ENCODE measurements at places on chromosomes 6 and 20.
A peak's percentile ranks its signal among the peaks of the same experiment; 100 is the strongest.

DNA sequence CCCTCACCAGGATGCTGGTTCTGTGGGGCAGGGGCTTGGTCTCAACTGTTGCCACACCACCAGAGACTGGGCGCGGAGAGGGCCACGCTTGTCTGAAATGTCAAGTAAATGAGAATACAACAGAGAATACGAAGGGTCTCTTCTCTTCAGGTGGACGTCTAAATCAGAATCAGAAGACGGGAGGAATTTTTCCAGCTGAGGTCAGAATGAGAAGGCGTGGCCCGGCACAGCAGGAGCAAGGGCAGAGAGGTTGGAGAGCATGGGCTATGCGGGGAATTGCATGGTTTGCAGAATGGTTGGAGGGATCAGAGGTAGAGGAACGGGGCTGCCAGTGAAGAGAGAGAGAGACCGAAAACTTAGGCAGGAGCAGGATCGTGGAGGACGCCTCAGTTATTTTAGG lies 337.9 kb downstream of the QKI start:
- no peak for DNase-seq

- DNase-seq: no peak
These were observed 223.0 kb downstream of the BCKDHB start for GRCh38 chr6:80329496-80329895.

GRCh38 chr6:75896526-75896925 lies 147.5 kb downstream of the MYO6 start:
- no peak for DNase-seq

- DNase-seq: no peak
These were observed 129.2 kb downstream of the PDSS2 start for GRCh38 chr6:107330168-107330567.

GRCh38 chr6:100491952-100492670 lies 27.4 kb upstream of the SIM1 start:
- DNase-seq: no peak

DNA sequence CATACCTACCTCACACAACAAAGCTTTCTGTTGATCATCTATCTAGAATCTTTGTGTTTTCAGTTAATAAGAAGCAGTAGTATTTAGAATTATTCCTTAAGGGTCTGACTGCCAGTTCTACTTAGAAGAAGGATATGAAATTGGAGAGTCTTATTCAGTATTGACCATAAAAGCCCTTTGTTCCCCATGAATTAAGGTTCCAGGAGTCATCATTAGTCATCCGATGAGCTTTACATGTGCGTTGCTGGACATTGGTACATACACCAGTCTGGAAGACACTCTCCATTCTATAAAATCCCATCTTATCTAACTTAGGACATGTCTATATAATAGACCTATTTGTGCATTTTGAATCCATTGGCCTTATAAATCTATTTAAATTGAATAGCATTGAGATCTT lies 34.4 kb upstream of the RNF217 start:
- no peak for DNase-seq

DNA sequence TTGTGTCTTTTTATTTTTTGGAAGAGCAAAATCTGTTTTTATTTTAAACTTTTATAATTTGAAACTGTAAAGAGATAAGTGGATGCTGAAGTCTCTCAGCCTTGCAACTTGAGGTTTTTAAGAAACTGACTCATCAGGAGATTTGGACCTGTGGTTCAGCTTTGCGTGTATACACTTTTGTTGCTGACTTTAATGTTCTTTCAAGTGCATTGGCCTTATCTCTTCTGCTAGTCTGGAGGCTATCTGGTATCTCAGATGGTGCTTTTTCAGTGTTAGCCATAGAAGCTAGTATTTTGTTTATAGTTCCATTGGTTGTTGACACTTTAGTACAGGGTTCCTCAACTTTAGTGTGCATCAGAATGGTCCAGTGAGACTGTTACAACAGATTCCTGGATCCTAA lies 504.0 kb upstream of the SPTLC3 start:
- no peak for DNase-seq

DNA sequence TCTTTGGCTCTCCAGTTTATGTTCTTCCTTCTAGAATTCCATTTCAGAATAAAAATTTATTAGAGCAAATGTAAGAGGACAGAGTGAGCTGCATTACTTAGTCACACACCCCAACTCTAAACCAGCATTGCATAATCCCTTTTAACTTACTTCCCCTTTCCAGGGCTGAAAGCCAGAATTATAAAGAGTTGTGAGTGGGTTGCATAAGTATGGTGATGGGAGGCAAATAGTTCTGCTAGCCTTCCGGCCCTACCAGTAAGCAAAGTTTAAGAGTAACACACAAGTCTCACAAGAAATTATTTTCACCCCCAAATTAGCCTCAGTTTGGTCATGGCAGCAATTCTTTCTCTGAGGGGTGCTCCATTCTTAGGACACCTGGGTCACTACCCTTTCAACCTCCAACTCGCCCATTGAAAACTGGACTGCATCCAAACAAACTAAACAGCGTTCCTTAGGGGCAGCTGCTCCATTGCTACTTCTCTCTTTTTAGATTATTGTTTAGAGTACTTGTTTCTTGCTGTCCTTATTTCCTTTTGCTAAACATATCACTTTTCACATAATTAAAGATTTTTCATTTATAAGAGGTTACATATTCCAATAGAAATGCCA lies 1.6 kb downstream of the KIAA0408 start:
- DNase-seq: no peak

GRCh38 chr6:157962601-157963302 lies 18.9 kb upstream of the SYNJ2 start:
- DNase-seq: no peak

- DNase-seq: no peak
These were observed 136.8 kb downstream of the EPHA7 start for GRCh38 chr6:93282521-93283031.

GRCh38 chr20:22581437-22582385 lies 2.7 kb downstream of the FOXA2 start:
- DNase-seq: no peak

DNA sequence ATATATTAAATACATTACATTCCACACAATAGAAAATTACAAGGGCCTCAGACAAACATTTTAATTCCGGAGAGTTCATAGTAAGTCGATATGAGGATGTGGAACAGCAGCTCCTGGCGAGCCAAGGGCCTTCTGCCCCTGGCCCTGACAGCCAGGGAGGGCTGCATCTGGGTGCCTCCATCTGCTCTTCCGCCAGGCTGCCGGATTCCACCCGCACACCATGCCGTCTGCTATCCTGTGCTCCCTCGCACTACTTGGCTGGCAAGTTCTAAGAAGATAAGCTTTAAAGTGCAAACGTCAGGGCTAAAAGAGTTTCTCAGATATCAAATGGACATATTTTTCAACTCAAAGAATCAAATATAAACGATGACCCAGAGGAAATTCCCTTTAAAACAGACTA lies 656.3 kb upstream of the NOX3 start:
- DNase-seq: no peak

GRCh38 chr6:168605964-168606363 lies 165.0 kb downstream of the SMOC2 start:
- peak; percentile 38 for DNase-seq

GRCh38 chr6:148557796-148558321 lies 189.0 kb upstream of the UST start:
- no peak for DNase-seq

GRCh38 chr6:5308066-5308465 lies 46.8 kb downstream of the FARS2 start:
- DNase-seq: no peak

GRCh38 chr6:112183271-112183671 lies 71.1 kb downstream of the LAMA4 start:
- DNase-seq: no peak

GRCh38 chr20:41483553-41483930 lies 116.9 kb upstream of the EMILIN3 start:
- no peak for DNase-seq

GRCh38 chr6:43532201-43532600 lies 15.3 kb downstream of the POLR1C start:
- DNase-seq: no peak

DNA sequence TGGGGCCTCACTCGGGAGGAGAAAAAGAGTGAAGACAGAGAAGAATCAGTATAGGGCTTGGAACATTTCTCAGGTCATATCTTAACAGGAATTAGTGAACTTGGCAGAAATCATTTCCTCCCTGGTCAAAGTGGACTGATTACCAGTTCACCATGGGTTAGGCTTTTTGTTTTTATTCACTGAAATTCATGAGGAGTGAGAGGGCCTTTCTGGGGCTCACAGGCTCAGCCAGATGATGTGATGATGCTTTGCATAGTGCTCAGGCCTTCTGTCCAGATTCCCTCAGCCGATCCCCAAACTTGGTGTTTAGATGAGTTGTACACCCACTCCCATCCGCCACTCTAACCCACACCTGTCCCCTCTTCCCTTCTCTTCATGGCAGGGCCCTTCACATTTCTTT lies 32.5 kb downstream of the SRSF3 start:
- DNase-seq: no peak

DNA sequence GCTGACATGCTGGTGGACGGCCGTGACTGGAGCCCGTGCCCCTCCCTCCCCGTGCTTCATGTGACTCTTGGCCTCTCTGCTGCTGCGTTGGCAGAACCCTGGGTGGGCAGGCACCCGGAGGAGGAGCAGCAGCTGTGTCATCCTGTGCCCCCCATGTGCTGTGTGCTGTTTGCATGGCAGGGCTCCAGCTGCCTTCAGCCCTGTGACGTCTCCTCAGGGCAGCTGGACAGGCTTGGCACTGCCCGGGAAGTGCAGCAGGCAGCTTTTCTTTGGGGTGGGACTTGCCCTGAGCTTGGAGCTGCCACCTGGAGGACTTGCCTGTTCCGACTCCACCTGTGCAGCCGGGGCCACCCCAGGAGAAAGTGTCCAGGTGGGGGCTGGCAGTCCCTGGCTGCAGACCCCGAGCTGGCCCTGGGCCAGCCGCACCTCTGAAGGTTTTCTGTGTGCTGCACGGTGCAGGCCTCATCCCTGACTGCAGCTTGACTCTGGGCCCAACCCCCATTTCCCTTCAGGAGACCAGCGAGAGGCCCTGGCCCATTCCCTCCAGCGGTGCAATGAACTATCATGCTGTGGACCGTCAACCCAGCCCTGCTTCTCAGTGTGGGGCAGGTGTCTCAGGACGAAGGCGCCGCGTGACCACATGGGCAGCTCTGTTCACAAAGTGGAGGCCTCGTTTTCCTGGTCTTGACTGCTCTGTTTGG lies 8.1 kb downstream of the NPBWR2 start:
- DNase-seq: no peak

GRCh38 chr20:10843146-10843711 lies 169.4 kb upstream of the JAG1 start:
- DNase-seq: no peak

- no peak for DNase-seq
These were observed 356 bp upstream of the IRAK1BP1 start for GRCh38 chr6:78867020-78867369.

- peak; percentile 60 for DNase-seq
These were observed 22.5 kb upstream of the C6orf58 start for GRCh38 chr6:127554435-127555006.

GRCh38 chr20:25364180-25364788 lies 26.4 kb downstream of the ABHD12 start:
- DNase-seq: no peak

- peak; percentile 83 for DNase-seq
These were observed 862 bp upstream of the TFAP2C start for GRCh38 chr20:56628015-56628872.

DNA sequence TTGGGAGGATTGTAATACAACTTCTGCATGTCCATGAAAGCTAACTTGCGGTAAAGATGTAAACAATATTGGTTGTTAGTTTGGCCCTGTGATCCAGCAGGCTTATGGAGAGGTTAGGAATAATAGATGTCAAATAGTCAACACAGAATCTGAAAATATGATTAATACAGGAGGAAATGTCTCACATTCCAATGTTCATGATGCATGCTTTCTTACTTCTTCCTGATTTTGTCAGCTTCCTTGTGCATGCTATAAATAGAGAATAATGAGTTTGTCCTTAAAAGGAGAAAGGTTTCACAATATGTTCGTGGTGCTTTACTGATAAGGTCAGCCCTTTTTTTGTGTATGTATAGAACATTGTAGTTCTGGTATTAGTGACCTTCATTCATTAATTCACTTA lies 136.7 kb downstream of the MMUT start:
- no peak for DNase-seq

DNA sequence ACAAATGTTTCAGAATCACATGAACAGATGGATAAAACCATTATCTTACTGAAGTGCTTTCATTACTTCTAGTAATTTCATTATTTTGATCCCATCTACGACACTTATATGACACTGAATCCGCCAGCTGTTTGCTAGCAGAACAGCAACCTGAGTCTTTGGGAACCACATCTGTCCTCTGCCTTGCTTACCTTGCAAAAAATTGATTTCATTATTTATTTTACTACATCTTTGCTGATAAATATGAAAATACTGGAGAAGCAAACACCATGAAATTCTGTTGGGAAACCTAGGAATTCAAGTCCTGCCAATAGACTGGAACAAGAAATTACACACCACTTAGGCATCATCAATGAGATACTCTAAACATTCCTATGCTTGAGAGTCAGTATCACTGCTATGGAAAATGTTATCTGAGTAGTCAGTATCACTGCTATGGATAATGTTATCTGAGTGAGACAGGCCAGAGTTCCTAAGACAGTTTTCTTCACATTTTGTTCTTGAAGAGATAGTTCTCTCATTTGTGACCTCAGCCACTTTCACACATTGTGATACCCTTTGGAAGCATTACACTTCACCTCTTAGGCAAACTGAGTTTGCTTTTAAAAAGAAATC lies 91.9 kb downstream of the PDE10A start:
- no peak for DNase-seq

DNA sequence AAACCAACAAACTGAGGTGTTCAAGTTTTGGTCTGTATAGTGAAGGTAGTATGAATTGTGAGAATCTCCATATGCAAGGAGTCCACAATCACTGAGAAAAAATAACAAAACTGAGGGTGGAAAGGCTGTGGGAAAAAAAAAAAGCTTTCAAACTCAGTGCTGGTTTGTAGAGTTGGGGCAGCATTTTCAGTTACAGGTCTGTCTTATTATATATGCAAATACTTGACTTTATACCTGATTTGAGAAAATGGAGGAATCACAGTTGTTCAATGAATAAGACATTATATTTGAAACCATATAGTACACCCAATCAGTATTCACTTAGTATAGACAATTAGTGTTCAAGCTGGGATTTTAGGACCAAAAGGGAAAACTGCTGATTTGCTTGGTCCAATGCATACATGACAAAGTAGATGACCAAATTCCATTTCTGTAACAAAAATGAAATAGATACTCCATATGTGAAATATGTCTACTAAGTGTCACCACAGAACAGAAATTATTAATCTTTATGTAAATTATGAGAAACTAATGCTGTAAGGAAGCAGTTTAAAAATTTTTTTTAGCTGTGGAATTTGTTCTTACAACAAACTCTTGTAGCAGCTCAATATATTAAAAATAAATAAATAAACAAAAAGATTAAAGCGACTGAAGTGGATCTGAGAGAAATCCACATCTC lies 187.7 kb downstream of the ASCC3 start:
- DNase-seq: no peak

GRCh38 chr6:6660339-6661045 lies 72.0 kb downstream of the LY86 start:
- DNase-seq: peak; percentile 38

- peak; percentile 63 for DNase-seq
These were observed 384.1 kb downstream of the LAMA2 start for GRCh38 chr6:129267028-129267427.
